ENCODE measurements at places on chromosomes 1 and 21.

DNA sequence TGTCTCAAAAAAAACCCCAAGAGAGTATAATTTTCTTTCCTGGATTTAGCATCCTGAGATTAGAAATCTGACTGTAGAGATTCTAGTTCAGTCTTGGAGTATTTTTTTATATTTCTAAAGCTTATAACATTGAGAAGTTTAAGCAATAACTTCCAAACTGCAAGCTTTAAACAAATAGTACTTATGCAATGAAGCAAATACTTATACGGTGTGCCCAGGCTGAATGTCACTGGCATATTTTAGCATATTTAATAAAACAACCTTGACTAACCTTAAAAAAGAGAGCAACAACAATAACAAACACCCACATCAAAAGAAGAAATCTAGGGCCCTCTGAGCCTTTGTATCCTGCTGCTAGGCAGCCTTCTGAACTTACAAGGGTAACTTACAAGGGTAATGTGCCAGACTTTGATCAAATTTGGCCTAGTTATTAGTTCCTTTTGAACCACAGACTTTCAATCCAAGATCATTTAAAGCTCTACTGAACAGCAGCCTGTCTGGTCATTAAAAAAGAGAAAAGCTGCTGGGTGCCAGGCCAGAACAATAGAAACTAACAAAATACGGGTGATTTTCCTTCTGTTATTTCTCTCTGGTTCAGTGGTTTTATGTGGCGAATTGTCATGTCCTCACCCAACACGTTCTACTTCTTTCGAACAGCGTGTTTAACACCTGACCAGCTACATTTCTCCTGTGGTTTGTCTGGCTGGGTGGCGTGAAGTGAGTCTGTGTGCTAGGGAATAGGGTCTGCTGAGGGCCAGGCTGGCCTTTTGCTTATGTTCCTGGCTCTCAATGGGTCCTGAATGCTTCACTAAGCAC lies 16.2 kb downstream of the MTOR start:
- DNase-seq: no peak

DNA sequence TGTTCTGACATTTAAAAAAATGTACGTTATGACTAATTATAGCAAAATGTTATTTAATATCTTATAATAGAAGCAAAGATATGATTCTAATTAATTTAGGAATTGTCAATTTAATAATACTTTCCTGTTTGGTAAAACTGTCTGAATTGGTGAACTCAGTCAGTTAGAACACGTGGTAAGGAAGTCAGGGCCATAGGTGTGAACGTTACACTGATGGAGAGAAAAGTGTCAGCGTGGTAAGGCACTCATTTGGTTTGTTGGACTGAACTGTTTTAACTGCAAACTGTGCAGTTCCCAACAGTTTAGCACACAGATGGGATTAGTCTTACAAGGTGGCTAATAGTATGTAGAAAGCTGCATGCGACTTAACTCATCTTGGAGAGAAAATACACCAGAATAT lies 102.9 kb downstream of the EPB41 start:
- DNase-seq: no peak

- DNase-seq: peak; percentile 88
These were observed 21.4 kb upstream of the FASLG start for GRCh38 chr1:172637522-172637921.

- DNase-seq: no peak
These were observed 2.0 kb downstream of the TEKT2 start for GRCh38 chr1:36085686-36086526.

DNA sequence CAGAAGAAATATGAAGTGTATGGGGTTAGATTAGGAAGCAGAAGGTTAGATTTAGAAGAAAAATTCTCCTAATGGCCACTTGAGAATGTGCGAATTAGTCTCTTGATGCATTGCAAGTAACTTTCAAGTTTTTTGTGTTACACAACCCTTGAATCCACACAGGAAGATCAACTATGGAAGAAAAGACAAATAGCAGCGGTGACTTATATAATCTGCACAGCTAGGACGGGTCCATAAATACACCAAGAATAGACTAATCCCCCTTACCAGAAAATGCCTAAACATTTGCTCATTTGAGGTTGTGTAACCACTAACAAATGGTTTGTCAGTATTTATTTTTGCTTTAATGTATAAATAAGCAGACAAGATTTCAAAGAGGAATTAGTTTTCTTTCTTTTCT lies 182.6 kb downstream of the TGFB2 start:
- no peak for DNase-seq

- DNase-seq: no peak
These were observed 8.3 kb downstream of the RNASEL start for GRCh38 chr1:182580736-182581135.

- DNase-seq: no peak
These were observed 2.6 kb downstream of the LRRC7 start for GRCh38 chr1:69570356-69570755.

- no peak for DNase-seq
These were observed 125.4 kb upstream of the GPR52 start for GRCh38 chr1:174322202-174322862.

- no peak for DNase-seq
These were observed 105.4 kb upstream of the GORAB start for GRCh38 chr1:170426596-170426995.

- no peak for DNase-seq
These were observed 41.5 kb upstream of the NEXN start for GRCh38 chr1:77846966-77847365.

DNA sequence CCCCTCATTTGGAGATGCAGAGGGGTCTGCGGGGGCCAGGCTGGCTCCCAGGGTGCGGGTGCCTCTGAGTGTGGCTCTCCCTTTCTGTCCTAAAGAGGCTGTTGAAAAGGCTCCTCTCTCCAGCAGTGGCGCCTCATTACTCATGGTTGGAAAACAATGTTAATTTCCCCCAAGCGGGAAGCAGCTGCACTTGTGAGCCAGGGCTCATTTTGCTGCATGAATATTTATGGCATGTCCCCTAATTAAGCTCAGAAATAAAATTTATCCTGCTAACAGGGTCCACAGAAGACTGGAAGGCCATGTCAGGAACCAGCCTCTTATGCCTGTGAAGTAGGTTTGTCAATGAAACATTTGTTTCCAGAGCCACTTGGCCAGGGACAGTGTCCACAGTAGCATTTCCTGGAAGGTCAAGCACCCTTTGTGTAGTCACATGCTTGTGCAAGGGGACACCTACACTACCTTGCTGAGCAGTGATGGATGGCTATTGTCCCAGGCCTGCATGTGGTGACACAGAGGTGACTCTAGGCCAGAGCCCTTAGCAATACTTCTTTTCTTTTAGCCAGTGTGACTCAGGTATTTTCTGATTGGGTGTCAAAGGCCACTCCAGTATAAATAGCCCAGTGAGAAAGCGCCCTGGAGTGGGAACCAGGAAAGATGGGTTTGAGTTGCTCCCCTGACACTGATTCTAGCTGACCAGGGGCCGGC lies 259.0 kb downstream of the FOXD2 start:
- DNase-seq: no peak

DNA sequence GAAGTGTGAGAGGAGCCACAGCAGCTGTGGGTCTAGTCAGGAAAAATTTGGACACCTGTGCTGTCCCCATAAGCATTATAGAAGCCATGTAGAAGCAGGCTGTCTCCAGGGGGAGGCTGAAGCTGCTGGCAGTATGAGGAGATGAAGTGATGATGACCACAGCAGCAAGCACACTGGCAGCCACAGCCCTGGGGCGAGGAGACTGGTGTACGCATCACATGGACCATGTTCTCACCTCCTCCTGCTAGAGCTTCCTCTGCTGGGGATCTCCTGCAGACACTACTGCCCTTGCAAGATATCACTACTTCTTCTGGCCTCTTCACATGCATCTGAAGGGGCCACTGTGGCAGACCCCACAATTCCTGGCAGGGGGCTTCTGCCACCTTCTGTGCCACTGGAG lies 33.8 kb upstream of the CREG1 start:
- no peak for DNase-seq

- DNase-seq: no peak
These were observed 47.8 kb downstream of the COL6A1 start for GRCh38 chr21:46029186-46029924.

GRCh38 chr1:222034790-222035189 lies 292.9 kb upstream of the DUSP10 start:
- no peak for DNase-seq

GRCh38 chr1:46538147-46538546 lies 13.3 kb downstream of the KNCN start:
- DNase-seq: no peak

DNA sequence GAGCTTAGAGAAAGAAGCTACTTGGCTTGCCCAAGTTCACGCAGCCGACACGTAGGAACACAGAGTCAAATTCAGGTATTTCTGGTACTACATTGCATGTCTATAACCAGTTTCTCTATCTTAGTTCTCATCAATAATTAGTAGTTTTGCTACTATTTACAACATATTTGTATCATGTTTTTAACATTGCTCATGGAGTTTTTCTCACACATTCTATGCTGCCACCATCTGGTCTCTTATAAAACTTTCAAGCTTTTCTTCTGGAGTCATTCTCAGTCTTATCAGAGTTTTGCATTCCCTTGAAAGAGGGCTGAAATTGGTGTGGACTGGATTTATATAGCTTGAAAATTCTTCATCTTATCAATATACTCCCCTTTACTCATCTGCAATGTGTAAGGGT lies 118.8 kb upstream of the PALMD start:
- DNase-seq: no peak

DNA sequence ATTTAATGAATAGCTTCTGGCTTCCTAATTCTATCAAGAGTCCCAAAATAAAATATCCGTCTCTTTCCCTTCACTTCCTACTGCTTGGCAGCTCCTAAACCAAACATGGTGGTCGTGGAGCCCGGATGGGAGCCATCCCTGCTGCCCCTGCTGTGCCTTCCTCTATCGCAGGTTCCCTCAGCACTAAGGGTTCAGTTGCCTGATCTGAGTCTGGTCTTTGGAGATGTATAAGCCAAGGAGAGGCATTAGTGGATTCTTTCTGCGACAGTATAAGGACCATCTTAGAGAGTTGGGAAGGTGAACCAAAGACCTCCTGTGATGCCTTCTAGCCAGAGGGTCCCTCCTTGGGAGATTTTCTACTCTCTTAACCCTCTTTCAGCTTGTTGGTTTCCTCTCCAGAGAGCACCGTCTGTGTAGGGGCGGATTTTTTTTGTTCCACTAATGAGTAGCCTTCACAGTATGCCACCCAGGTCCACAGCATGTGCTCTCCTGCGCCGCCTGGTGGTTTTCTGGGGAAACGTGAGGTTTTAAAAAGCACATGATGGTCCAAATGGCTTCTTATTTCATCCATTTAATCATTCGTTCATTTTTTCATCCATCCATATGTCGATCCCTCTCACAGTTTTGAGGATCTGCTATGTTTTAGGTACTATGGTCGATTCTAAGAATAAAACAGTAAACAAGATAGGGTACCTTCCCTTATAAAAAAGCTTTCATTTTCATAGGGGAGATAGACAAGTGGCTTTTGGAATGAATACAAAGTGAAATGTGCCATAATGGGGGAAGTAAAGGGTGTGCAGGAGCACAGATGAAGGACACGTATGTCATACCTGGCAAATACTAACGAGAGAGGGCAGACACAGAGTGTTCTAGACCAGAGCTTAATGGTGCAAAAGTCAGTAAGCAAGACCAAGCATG lies 71.0 kb downstream of the NFASC start:
- DNase-seq: no peak

- DNase-seq: peak; percentile 46
These were observed 9.8 kb upstream of the TSPAN2 start for GRCh38 chr1:115098979-115099692.

DNA sequence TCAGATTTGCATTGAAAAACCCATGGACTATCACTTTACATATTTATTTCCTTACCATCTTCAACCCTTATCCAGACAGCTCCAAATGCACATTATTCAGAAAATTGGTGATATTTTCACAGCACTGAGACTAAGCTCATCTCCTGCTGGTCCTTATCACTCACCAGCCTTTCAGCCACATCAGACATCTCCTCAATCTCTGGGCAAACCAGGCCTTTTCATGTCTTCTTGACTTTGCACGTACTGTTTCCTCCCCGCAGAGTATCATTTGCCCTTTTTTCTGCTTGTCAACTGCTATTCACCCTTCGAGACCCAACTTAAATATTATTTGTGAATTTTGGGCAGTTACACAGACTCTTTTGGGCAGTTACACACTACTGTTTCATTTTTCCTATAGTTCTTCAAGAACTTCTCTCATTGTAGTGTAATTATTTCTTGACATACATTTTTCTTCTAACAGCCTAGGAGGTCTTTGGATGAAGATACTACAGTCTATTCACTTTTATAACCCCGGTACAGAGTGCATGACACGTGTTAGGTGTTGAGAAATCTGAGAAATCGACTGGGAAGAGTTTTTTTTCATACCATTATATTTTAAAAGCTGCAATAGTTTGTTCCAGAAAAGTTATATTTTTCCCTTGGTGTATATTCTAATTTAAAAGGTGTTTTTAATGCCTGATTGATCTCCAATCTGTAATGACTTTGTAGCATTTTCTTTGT lies 98.0 kb downstream of the FGGY start:
- DNase-seq: no peak

DNA sequence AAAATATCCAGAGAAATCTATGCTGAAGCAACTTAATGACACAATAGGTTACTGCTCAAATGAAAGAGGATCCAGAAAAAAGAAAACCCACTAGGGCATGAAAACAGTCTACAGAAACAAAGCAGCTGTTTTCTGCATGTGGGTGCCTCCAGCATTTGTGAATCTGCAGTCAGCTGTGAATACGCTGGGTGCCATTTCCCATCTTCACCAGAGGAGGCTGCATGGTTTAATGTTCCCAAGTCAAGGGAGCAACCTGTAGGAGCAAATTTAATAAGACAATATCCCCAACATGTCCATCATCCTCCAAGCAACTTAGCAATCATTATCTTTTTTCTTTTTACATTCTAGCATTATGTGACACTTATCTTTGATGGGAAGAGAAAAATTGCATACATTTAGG lies 396.6 kb downstream of the BRINP2 start:
- no peak for DNase-seq

DNA sequence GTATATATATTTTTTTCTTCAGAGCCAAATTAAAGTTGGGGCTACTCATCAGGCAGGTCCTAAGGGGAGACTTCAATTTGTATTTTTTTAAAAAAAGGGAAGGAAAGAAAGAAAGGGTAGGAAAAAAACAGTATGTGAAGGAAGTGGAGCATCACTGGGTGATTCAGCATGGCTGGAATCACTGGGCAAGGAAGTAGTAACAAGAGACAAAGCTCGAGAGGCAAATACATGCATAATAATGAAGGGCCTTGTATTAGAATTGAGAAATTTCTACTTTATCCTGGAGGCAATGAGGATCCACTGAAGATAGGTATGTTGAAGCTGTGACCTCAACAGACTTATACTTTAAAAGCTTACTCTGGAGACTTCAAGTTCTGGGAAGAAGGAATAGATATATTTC lies 184.4 kb downstream of the COQ8A start:
- no peak for DNase-seq

GRCh38 chr1:1972976-1973715 lies 30.4 kb downstream of the CFAP74 start:
- no peak for DNase-seq
